ENCODE measurements at places on chromosomes 16 and 17.

DNA sequence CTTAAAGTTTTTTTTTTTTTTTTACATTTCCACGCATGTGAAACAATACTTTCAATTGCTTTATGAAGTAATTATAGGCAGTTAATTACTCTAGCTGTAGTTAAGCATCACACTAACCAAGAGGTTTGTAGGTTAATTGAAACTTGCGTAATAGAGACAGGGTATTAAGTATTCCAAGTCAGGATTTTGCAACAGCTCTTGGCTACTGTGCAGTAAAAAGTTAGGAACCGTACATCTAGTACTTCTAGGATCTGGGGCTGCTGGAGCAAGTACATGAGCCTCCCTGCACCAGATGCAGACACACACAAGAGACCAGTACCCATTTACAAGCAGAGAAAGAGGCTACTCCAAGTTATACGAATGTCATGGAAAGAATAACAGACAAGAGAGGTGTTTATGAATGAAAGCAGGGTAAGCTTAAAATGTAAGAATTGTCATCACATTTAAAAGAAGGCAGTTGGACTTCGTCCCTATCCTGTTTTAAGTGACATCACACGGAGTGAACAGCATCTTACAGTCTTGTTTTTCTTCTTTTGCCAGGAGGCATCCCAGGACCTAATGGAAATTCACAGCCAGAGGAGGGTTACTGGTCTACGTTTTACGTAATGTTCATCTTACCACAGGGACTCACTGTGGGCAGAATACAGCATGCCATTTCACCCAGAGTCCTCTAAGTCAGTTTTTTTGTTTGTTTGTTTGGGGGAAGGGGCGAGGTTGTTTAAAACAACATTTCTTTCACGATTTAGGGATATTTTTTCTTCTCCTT lies 379.6 kb upstream of the PSMD7 start:
- no peak overlapping the region for H3K4me3 ChIP-seq
- no peaks in the 10 kb centered on the region for H3K4me1 ChIP-seq
- H3K27me3 ChIP-seq: peaks cover 17% of the 10 kb centered on the region
- no peak overlapping the region for H3K27ac ChIP-seq

GRCh38 chr16:29900888-29901606 lies 759 bp downstream of the ASPHD1 start:
- peaks cover 44% of the 10 kb centered on the region for H3K27me3 ChIP-seq
- no peak overlapping the region for H3K27ac ChIP-seq
- peaks cover 20% of the 10 kb centered on the region for H3K36me3 ChIP-seq
- no peak for DNase-seq
- peak overlapping the region; percentile 76 for H3K4me3 ChIP-seq

DNA sequence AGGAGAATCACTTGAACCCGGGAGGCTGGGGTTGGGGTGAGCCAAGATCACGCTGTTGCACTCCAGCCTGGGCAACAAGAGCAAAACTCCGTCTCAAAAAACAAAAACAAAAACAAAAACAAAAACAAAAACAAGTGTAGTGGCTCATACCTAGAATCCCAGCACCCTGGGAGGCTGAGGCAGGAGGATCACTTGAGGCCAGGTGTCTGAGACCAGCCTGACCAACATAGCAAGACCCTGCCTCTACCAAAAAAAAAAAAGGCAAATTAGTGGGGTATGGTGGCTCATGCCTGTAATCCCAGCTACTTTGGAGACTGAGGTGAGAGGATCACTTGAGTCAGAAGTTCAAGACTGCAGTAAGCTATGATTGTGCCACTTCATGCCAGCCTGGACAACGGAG lies 26.4 kb upstream of the HAPSTR1 start:
- H3K4me1 ChIP-seq: peaks cover 10% of the 10 kb centered on the region
- DNase-seq: no peak
- H3K27me3 ChIP-seq: no peaks in the 10 kb centered on the region
- H3K27ac ChIP-seq: no peak overlapping the region
- no peaks in the 10 kb centered on the region for H3K36me3 ChIP-seq

GRCh38 chr16:22664561-22664997 lies 149.4 kb upstream of the HS3ST2 start:
- DNase-seq: no peak
- H3K27ac ChIP-seq: no peak overlapping the region
- no peaks in the 10 kb centered on the region for H3K27me3 ChIP-seq
- H3K4me1 ChIP-seq: no peaks in the 10 kb centered on the region

- peaks cover 94% of the 10 kb centered on the region for H3K4me1 ChIP-seq
- peak overlapping the region; percentile 99 for H3K4me3 ChIP-seq
- peaks cover 12% of the 10 kb centered on the region for H3K36me3 ChIP-seq
- peak overlapping the region; percentile 100 for H3K27ac ChIP-seq
- H3K27me3 ChIP-seq: no peaks in the 10 kb centered on the region
- DNase-seq: no peak
These were observed 988 bp upstream of the IL21R start for GRCh38 chr16:27400751-27401620.

GRCh38 chr17:40448213-40448638 lies 5.0 kb downstream of the IGFBP4 start:
- peaks cover 45% of the 10 kb centered on the region for H3K4me1 ChIP-seq
- no peak overlapping the region for H3K4me3 ChIP-seq
- no peak for DNase-seq
- H3K36me3 ChIP-seq: no peaks in the 10 kb centered on the region

DNA sequence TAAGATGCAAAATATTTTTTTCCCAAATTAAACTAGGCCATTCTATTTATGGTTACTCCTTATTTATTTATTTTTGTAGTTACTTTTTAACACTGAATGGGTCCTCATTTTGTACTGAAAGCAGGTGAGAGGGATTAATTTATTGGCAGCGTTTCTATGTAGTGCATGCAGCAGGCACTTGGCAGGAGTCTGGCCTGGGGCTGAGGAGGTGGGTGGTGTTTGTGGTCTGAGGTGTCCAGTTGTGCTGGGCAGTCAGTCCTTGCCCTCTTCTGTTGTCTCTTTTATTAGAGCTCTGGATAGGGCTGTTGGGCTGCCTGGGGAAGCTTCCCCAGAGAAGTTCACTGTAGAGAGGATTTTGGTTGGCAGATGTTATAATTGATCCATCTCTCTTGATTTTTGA lies 12.7 kb downstream of the SEC14L1 start:
- no peak overlapping the region for H3K27ac ChIP-seq
- no peak overlapping the region for H3K4me3 ChIP-seq
- DNase-seq: no peak
- peaks cover 50% of the 10 kb centered on the region for H3K4me1 ChIP-seq
- H3K27me3 ChIP-seq: no peaks in the 10 kb centered on the region
- peaks cover 31% of the 10 kb centered on the region for H3K36me3 ChIP-seq

GRCh38 chr16:83002351-83003334 lies 375.9 kb downstream of the CDH13 start:
- H3K27me3 ChIP-seq: no peaks in the 10 kb centered on the region
- no peaks in the 10 kb centered on the region for H3K36me3 ChIP-seq
- no peaks in the 10 kb centered on the region for H3K4me1 ChIP-seq
- DNase-seq: no peak

DNA sequence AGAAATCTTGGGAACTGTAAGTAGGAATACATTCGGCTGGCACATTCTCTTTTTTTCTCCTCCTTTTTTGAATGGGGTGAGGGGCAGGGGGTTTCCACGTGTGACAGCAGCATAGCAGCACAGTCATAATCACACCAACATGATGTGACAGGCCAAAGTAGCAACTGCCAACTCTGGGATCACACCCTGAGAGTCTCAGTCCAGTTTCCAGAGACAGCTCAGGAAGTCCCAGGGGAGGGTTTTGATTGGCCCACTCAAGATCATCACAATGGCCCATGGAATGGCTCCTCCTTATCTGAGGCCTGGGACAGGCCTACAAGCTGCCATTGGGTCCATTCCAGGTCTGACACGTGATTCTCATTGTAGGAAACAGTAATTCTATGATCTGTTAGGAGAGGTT lies 207.1 kb upstream of the ASIC2 start:
- H3K4me3 ChIP-seq: no peak overlapping the region
- H3K27me3 ChIP-seq: peaks cover 14% of the 10 kb centered on the region
- DNase-seq: no peak
- no peak overlapping the region for H3K27ac ChIP-seq

DNA sequence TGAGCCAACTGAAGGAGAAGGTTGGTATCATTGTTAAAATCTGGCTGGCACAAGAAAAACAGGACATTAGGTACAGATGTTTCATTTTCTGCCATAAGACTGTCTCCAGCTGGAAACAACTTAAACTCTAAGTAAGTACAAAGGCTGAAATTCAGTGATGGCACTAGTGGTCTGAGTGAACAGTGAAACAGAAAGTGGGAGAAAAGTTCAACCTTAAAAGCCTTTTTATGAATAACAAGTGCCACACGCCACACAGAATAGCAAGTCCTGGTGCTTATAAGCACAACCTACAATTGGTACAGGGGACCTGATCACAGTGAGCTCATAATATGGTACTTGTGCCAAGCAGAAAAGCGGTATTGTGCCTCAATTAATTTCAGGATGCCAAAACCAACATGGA lies 56.7 kb downstream of the CEP112 start:
- H3K27me3 ChIP-seq: no peaks in the 10 kb centered on the region
- no peak overlapping the region for H3K4me3 ChIP-seq
- no peak for DNase-seq
- H3K4me1 ChIP-seq: peaks cover 37% of the 10 kb centered on the region

DNA sequence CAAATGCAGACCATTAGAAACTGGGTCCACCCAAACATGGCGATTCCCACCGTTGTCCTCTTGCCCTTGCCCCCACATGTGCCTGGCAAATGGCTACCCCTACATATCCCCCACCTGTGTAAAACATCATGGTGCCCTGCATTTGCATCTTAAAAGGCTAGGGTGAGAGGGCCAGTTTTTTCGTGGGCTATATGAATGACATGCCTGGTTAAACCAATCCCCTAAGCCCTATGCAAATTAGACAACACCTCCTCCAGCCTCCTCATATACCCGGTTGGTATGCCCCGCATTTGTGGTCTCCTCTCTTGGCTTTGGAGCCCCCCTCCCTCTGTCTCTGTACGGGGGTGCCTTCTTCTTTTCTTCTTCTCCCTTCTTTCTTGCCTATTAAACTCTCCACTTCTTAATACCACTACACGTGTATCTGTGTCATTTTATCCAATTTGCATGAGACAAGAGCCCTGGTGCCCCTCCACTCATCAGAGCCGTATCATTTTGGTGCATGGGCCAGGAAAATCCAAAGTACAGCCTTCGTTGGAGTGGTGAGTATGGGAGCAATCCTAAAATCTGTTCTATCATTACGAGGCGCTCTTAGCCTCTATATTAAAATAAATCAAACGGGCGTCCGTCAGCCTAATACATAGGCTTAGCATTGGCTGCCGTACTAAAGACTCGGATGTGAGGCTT lies 30.1 kb downstream of the QPRT start:
- no peak overlapping the region for H3K27ac ChIP-seq
- peaks cover 4% of the 10 kb centered on the region for H3K27me3 ChIP-seq
- no peak overlapping the region for H3K4me3 ChIP-seq
- peaks cover 14% of the 10 kb centered on the region for H3K4me1 ChIP-seq
- no peak for DNase-seq

DNA sequence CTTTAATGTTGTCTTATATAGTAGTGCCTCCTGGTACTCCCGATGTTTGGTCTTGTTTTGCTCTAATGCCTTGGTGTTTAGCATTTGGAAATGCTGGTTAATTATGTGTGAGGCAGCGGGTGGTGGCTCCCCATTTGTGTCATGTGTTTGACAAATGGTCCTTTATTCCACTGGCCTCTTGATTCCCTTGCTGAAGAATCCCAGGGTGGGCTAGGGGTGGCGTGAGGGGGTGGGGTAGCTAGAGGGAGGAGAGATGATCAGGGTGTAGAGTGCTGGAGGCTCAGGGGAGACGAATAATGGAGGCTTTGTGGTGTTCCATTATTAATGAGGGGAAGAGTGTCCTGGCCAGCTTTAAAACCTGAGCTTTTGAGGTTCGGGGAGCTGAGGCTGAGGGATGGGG lies 5.4 kb downstream of the DYNLL2 start:
- H3K4me3 ChIP-seq: no peak overlapping the region
- H3K27ac ChIP-seq: no peak overlapping the region
- peaks cover 48% of the 10 kb centered on the region for H3K4me1 ChIP-seq
- no peaks in the 10 kb centered on the region for H3K27me3 ChIP-seq
- DNase-seq: no peak

DNA sequence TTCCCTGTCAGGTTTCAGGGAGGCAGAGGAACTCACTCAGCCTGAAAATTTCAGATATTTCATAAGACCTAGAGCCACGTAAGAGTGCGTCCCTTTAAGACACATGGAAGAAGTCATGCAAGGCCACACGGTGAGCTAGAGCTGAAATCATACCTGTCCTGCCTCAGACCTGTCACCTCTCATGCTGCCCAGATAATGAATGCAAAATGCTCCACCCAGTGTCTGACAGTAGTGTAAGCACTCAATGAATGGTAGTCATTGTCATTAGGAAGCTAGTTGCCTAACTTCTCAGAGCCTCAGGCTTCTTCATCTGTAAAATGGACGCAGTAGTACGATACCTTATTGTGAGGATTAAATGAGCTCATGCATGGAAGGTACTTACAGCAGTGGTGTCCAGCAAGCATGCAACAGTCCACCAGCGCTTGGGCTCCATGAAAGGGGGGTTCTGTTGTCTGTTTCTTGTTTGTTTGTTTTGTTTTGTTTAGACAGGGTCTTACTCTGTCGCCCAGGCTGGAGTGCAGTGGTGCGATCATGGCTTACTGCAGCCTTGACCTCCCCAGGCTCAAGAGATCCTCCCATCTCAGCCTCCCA lies 60.7 kb downstream of the WSB1 start:
- H3K27ac ChIP-seq: no peak overlapping the region
- H3K4me1 ChIP-seq: peaks cover 7% of the 10 kb centered on the region
- no peak for DNase-seq
- H3K27me3 ChIP-seq: no peaks in the 10 kb centered on the region
- peak overlapping the region; percentile 80 for H3K4me3 ChIP-seq

GRCh38 chr17:31745964-31746600 lies 113.0 kb downstream of the COPRS start:
- no peak for DNase-seq
- no peaks in the 10 kb centered on the region for H3K36me3 ChIP-seq
- no peak overlapping the region for H3K4me3 ChIP-seq
- peaks cover 13% of the 10 kb centered on the region for H3K27me3 ChIP-seq
- H3K27ac ChIP-seq: no peak overlapping the region
